Fibroblast of the aortic adventitia (primary cell): ENCODE measurements at places on chromosomes 1 and 21.

GRCh38 chr21:17139696-17140095 lies 373.1 kb upstream of the CXADR start:
- DNase-seq: peak; percentile 41

GRCh38 chr21:42638266-42638863 lies 15.1 kb upstream of the PDE9A start:
- no peak for DNase-seq

- no peak for DNase-seq
Measured at GRCh38 chr1:236768601-236769000, 26.5 kb upstream of the MTR start.

GRCh38 chr1:246988316-246988715 lies 19.5 kb downstream of the ZNF695 start:
- no peak for DNase-seq
